Lung microvascular endothelial cell (primary cell): ENCODE measurements at places on chromosomes 6 and 20. TPM values are rescaled to one million over a fixed set of nuclear protein-coding genes. Genes with fewer than 3 reads are reported as not detected.

MROH8 gene
- total RNA-seq: 0.65 and 0.79 TPM in 2 replicates

PSORS1C2 gene
- total RNA-seq: not detected in 2 replicates

NCOA7 gene
- total RNA-seq: 23.8 and 38.5 TPM in 2 replicates

HSPA1L gene
- 0.87 and 1.8 TPM in 2 replicates for total RNA-seq

BTN1A1 gene
- total RNA-seq: not detected in 2 replicates

PPP1R14C gene
- total RNA-seq: not detected in 2 replicates

CYP39A1 gene
- total RNA-seq: under 0.01 and 0.60 TPM in 2 replicates

NOX3 gene
- not detected in 2 replicates for total RNA-seq

SOBP gene
- 0.20 and 0.65 TPM in 2 replicates for total RNA-seq

SLC22A16 gene
- total RNA-seq: not detected in 2 replicates

HBS1L gene
- 60.8 and 74.8 TPM in 2 replicates for total RNA-seq

SLC26A8 gene
- total RNA-seq: not detected in 2 replicates

TNFRSF6B gene
- total RNA-seq: 3.2 and 12.6 TPM in 2 replicates

WFDC10B gene
- not detected in 2 replicates for total RNA-seq
